ENCODE measurements at places on chromosomes 1 and 21.

GRCh38 chr1:13541435-13542215, 27.8 kb upstream of the LRRC38 start:
- no peak for DNase-seq

GRCh38 chr21:31887391-31887841, 14.6 kb downstream of the HUNK start:
- DNase-seq, result no peak

- no peak for DNase-seq
Measured at GRCh38 chr1:177800400-177801088, 169.3 kb downstream of the SEC16B start.

GRCh38 chr1:245641384-245641783, 486.6 kb downstream of the KIF26B start:
- DNase-seq, result no peak

DNA sequence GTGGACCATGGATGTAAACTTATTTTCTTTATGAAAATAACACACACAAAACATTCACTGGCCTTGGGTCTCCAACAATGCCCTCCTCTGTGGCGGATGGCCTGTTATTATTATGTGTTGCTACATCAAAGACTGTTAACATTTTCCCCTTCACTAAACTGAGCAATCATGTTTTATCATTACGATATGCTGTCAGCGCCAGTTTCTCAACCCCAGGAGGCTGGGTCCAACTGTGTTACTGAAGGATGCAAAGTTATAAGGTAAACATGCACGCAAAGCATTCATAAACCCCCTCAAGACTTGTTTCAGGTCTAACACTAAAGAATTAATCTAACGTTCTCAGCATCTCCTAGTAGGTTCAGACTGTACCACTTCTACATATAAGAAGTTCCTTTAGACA, 6.0 kb upstream of the DUSP10 start:
- DNase-seq, result no peak

GRCh38 chr1:234912548-234913277, 215.9 kb downstream of the TOMM20 start:
- DNase-seq, result no peak

GRCh38 chr1:212794561-212795014, 2.9 kb downstream of the TATDN3 start:
- DNase-seq, result no peak

GRCh38 chr1:194056169-194056568, 869.8 kb upstream of the B3GALT2 start:
- no peak for DNase-seq

- DNase-seq, result no peak
Measured at GRCh38 chr21:31273278-31273677, 70.8 kb downstream of the TIAM1 start.

DNA sequence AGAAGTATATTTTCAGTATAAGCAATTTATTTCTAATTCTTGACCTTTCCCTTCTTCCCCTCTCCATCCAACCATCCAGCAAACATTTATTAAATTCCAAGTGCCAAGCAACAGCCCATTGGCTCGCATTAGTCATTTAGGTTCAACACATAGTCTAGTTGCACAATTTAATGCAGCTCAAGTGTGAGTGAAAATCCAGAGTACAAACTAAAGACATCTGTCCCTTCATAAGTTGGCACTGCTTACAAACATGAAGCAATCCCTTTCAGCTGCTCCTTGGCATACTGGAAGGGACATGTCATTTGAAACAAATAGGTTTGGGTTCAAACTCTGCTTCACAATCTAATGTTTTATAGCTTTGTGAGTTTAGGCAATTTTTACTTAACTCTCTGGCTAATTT, 10.7 kb downstream of the CASQ2 start:
- DNase-seq, result no peak

DNA sequence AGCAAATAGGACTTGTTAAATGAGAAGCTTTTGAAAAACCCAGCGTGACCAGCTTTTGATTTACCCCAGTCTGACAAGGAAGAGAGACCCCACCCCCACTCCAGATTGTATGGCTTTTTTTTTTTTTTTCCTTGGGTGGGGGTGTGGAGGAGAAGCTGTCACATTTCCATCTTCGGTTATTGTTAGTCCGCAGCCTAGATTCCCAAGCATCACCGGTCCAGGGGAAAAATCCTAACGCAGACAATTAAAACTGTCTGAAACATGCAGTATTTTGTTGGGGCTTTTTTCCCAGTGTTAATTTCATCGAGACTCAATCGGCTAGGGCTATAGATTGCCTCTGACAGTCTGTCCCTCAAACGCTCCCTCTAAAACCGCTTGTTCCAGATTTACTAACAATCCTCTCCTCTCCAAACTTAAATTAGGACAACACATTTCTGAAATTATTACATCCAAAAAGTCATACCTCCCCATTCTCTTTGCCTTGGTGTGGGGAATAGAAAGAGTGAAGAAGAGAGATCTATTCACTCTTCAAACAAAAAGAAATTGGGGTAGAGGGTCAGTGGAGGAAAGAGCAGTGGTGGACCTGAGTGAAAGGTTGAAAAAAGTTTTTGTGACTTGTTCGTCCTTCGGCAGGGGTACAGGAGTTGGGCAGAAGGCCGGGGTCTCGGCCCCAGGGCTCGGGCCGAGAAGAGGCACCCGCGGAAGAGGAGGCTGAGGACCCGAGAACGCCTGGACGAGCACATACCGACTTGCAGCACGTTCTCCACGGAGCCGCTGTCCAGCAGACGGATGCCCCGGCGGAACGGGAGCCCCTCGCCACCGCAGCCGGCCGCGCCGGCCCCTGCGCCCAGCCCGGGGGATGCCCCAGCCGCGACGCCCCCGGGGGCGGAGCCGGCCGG, 1.1 kb downstream of the ZSWIM5 start:
- DNase-seq, result no peak

GRCh38 chr1:15016001-15016400, 137.5 kb upstream of the TMEM51 start:
- DNase-seq, result no peak

DNA sequence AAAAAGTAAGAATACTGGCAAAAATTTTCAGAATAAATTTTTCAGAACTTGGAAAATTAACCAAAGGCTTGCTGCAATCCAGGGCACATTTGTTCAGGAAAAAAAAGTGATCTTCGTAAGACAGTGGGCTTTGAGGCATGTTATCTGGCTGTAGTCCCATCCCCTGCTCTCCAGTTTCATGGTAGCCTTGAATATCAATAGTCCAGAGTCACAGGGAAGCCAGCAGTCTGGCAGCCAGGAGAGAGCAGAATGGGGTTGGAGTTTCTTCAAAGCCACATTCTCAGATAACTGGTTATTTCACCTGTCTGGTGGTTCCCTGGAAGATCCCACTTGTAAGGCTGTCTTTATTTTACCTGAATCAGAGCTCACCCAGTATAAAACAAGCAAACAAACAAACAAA, 669.3 kb downstream of the MATN1 start:
- DNase-seq, result no peak

- DNase-seq, result no peak
Measured at GRCh38 chr1:209600541-209600940, 17.0 kb downstream of the CAMK1G start.

DNA sequence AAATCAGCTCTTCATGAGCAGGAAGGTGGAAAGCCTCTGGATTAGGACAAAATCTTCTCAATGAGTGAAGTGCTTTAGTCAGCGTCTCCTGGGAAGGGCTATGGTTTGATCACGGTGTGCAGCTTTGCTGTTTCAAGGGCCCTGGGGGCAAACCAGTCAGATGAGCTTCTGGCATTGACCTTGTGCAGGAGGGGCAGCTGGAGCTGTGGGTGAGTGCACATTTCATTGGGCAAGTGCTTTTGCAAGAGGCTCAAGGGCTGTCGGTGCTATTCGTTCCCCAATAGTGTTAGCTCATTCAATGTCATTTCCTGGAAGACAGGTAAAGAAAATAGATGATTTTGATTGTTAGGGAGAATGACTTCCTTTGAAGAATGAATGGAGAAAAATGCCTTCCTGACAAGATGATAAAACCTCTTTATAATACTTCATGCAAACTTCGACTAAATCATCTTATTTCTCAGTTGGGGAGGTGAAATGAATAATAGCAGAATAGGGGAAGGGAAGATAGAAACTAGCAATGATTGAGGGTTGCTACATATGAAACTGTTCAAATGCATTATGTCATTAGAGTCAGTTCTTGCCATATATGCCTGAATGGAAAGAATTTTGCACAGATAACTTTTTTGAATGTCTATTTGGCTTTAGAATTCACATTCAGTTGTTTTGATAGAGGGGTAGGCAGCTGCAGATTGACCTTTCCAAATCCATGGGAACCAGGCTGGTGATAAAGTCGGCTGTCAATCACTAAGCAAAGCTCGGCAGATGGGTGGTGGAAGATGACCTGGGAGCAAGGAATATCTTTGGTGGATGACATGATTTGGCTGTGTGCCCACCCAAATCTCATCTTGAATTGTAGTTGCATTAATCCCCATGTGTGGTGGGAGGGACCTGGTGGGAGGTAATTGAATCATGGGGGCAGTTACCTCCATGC, 12.9 kb upstream of the DISC1 start:
- no peak for DNase-seq

GRCh38 chr21:34701726-34702125, 32.9 kb downstream of the CLIC6 start:
- no peak for DNase-seq

DNA sequence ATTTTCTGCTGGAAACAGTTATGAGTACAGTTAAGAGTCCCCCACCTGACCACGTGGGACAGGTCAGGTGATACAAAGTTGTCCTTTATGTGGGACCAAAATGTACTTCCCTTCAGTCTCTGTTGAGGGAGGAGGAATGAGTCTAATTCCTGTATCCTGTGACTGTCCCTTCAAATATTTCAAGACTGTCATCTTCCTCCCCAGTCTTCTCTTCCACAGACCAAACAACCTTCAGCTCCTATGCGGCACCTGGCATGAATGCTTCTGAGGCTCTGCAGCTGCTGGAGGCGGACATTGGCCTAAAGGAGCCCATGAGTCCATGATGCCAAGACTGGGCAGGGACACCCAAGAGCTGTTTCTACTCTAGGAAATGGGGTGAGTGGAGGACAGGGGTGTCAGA, 72.1 kb upstream of the SIM2 start:
- no peak for DNase-seq

DNA sequence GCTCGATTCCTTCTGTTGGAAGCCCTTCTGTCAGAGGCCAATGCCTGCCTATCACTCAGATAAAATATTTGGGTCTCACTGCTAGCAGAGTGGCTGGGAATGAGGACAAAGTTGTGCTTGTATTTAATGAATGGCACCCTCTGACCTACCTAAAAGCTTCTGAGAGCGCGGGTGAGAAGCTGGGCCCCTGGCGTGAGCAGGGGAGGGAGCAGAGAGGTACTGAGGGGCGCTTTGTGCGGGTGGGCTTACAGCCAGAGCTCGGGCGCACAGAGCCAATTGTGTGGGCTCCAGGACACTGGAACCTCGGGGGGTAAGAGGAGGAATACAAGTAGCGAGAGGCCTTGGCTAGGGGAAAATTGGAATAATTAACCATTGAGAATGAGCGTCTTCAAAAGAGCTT, 32.3 kb downstream of the PCAT6 start:
- DNase-seq, result no peak

GRCh38 chr1:24864370-24864777, 65.7 kb downstream of the RUNX3 start:
- DNase-seq, result no peak

DNA sequence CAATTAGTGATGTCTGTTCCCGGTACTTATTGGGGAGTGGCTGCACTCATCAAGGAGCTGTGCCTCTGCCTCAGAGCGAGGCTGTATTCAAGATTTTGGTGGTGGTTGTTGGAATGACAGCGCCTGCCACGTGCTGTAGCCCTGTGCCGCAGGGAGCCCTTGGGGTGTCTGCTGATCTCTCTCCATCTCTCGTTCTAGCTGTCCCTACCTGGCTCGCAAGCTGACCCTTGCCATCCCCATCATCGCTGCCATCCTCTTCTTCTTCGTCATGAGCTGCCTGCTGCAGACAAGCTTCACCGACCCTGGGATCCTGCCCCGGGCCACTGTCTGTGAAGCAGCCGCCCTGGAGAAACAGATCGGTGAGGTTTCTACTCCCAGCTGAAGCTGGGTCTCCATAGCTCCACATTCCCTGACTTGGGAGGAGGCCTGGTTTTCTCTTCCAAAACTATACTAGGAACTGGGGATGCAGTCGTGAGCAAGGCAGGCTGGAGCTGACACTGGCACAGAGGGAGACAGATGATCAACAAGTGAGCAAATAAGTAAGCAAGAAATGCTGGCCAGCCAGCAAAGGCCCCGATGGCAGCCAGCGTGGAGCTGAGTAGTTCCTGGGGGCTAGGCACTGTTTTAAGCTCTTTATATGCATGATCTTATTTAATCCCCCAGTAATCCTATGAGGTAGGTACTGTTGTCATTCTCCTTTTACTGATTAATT, 5.9 kb downstream of the ZDHHC18 start:
- no peak for DNase-seq

DNA sequence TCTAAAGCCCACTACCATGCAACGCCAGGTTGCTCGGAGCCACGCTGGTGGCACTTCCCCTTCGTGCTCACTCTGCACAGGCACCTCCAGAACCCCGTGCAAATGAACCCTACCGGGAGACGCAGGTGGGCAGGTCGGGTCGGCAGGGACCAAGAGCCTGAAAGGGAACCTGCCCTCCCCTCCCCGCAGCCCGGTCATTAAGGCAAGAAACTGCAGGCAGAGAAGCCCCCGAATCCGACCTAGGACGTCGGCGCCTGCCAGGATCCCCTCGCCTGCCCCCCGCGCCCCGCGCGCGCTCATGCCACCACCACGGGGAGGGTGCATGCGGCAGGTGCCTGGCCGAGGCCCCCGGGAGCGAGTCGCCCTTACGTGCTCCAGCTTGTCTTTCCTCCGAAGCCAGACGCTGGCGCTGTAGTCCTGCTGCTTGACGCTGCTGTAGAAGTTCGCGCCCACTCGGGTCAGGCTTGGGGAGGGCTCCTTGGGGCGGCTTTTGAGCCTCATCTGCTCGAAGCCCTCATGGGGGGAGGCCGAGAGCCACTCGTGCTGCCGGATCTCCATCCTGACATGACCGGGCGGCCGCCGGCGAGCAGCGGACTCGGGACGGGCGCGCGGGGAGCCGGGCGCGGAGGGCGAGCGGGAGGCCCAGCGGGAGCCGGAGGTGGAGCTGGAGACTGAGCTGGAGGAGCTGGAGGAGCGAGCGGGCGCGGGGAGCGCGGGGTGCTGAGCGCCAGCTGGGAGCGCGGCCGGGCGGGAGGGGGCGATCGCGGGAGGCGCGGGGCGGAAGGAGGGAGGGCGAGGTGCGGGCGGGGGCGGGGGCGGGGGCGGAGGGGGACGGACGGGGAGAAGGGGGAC, 552 bp downstream of the PLD5 start:
- DNase-seq, result no peak

GRCh38 chr1:95793893-95794292, 559.9 kb downstream of the RWDD3 start:
- DNase-seq, result no peak

GRCh38 chr1:22133247-22133930, 9.5 kb downstream of the WNT4 start:
- DNase-seq, result no peak

GRCh38 chr1:67691712-67692111, 6.7 kb downstream of the GADD45A start:
- no peak for DNase-seq

DNA sequence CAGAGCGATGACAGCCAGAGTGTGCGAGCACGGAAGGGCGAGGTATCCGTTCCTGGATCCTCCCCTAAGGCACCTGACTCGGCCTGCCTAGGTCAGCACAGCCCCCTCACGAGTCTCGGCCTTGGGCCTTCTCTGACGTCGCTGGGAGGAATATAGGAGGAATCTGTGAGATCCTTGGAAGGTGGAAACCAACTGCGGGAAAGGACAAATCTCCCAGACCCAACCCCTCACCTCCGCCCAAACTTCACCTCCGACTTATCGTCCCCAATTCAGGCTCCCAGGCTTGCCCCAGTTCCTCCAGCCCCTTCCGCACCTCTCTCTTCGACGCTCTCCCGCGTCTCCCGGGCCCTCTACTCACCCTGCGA, 494 bp downstream of the APH1A start:
- peak; percentile 30 for DNase-seq
